ENCODE measurements at places on chromosomes 5 and 9. TPM values are rescaled to one million over a fixed set of nuclear protein-coding genes. Genes with fewer than 3 reads are reported as not detected.

The MYOT gene
- total RNA-seq, result not detected

The ENTREP1 gene
- total RNA-seq, result not detected

The NREP gene
- 119 TPM for total RNA-seq

The ADAMTS6 gene
- 32.3 TPM for total RNA-seq

The DRD1 gene
- total RNA-seq, result not detected

The WDR38 gene
- not detected for total RNA-seq

The FST gene
- total RNA-seq, result 57.1 TPM

The FSTL4 gene
- total RNA-seq, result 0.26 TPM

The CDC23 gene
- 16.8 TPM for total RNA-seq

The ARL14EPL gene
- total RNA-seq, result not detected

Measured in epithelial cell of alveolus of lung (primary cell).